Foreskin keratinocyte (primary cell): ENCODE measurements at places on chromosomes 12 and 14.

DNA sequence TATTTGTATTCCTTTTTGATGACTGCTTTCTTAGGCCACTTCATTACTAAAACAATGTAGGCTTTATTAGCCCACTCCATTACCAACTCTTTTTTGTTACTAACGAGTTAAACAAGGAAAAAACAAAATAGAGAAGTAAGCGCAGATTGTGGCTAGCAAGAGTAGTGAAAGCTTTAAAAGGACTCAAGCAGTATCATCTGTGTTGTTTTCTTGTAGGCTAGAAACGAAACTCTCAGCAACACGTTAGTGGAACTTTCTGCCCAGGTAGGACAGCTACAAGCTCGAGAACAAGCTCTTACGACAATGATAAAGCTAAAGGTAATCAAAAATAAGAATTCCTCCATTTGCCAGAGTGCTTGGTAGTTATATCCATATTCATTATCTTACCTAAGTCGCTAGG is 11.1 kb downstream of the CCDC62 start:
- DNase-seq: no peak

GRCh38 chr12:64457923-64458322 is 6.0 kb downstream of the TBK1 start:
- DNase-seq: no peak

DNA sequence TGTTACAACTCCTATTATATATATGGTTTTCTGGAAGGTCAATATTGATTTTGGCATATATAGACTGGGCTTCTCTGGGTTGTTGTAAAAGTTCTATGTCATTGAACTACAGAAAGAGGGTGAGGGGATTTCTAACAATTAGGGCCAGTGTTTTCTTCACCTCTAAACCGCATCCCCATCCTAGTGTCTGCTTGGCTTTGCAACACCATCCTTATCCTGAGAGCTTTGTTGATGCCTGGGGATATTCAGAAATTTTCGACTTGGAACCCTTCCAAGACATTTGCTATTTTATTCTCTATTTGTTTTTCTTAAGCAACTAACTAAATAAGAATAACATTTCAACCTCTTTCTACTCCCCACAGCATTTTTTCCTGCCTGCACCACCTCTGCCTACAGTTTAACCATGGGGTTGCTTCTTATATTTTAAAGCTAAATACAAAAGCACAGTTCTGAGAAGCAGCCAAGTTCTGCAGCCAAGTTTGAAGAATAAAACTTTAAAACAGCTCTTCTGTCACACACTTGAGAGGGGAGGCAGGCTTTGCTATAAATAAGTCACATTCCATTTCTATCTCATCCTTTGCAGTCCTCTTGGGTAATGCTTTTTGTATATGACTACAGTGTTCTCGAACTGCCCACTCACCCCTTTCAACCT is 53.4 kb downstream of the RGS6 start:
- DNase-seq: no peak

DNA sequence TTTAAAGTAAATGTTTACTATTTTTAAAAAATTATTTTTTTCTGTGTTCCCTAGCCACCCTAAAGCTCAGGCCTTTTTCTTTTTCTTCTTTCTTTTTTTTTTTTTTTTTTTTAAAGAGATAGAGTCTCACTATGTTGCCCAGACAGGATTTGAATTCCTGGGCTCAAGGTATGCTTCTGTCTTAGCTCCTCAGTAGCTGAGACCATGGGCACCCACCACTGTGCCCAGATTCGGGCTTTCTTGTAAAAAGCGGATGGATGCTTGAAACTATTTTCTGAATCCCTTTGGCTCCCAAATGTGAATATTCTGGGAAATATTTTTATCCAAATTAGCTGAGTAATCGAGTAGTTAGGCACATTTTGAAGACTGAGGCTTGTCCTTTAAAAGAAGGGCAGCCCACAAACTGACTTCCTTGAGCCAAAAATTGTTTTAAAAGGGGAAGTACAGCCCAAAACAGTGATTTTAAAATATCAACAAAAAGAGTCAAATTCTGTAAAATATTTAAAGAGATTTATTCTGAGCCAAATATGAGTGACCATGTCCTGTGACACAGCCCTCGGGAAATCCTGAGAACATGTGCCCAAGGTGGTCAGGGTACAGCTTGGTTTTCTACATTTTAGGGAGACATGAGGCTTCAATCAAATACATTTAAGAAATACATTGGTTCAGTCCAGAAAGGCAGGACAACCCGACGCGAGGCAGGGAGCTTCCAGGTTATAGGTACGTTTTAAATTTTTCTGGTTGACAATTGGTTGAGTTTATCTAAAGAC is 28.8 kb upstream of the HIGD1C start:
- DNase-seq: no peak

- DNase-seq: no peak
Observed at GRCh38 chr14:29390081-29390832, 537.4 kb downstream of the PRKD1 start.

- no peak for DNase-seq
Observed at GRCh38 chr14:29941401-29941800, 13.8 kb upstream of the PRKD1 start.

DNA sequence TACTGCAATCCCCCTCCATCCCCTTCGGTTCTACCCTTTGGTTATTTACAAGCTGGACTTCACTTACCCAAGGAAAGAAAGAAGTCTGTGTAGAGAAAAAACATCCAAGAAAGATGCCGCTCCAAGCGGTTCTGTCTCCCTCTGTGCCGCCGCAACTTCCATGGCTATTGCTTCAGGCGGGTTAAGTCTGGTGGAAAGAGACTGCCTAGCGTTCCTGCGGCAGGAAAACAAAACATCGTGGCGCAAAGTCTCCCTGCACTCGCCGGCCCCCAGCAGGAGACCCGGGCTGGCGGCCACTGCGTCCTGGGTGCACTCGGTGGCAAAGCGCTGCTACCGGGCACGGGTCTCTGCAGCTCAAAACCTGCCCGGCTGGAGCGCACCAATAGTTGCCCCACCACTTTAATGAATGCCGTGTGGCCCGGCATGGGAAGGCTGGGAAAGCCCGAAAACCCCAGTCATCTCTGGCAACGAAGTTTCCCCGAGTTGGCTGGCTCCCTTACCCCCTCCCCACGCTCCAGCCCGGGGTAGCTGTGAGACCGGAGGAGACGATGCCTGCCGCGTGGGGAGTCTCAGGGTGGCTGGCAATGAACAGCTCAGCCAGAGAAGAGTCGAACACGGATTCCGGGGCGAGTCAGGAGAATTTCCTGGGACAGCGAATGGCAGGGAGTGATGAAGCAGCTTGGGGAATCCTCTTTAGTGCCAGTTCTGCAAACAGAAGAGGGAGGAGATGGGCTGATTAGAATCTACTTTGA is 3.5 kb upstream of the KCNK10 start:
- no peak for DNase-seq

GRCh38 chr12:98053202-98053601 is 462.2 kb upstream of the TMPO start:
- no peak for DNase-seq

DNA sequence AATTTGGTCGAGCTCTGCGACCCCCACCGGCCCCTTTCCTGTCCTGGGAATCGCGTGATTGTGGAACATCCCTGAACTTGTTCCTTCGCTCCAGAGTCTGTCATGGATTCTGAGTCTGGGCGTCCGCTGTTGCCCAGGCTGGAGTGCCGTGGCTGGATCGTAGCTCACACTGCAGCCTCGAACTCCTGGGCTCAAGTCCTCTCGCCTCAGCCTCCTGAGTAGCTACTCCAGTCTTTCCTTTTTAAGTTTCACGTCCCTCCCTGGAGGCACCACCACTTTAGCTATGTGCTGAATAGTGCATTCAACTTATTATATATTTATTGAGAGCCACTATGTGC is 698 bp downstream of the ACOT6 start:
- peak; percentile 36 for DNase-seq

- no peak for DNase-seq
Observed at GRCh38 chr12:91205811-91206210, 23.2 kb upstream of the DCN start.

DNA sequence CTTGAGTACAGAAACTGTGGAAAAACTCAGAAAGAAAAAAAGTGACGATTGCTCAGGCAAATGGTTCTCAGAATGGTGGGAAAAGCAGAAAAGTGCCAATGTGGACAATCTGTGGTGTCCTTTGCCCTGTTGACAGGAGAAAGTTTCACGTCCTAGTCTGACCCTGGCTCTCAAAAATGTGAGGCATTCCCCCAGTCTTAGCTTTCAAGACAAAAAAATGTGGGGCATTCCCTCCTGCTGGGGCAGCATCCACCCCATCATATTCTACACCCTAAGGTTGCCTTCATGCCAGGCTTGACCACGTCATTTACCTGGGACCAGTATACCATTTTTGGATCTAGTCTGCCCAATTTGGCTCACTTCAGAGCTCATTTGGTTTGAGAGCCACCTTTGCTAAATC is 20.7 kb upstream of the ANAPC7 start:
- DNase-seq: no peak

GRCh38 chr14:64053694-64054669 is 201.2 kb downstream of the SYNE2 start:
- DNase-seq: peak; percentile 33

DNA sequence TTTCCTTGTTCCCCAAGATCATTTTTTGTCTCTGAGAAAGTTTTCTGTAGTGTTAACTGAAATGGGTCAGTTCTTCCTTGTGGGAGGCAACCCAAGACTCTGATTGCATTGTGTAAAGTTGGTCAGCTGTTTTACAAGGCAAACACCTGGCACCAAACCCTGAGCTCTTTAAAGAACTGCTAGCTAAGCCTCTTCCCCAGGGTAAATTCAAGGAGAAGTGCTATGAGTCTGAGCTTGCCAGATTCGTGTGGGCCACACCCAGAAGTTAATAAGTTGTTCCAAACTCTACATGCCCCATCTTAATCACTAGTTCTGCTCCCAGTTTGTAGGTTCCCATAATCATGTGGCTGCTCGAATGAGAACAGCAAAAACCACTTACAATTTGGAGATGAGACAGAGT is 214.5 kb downstream of the BTG1 start:
- DNase-seq: peak; percentile 77

GRCh38 chr12:51973560-51973959 is 22.1 kb downstream of the ACVR1B start:
- DNase-seq: no peak

DNA sequence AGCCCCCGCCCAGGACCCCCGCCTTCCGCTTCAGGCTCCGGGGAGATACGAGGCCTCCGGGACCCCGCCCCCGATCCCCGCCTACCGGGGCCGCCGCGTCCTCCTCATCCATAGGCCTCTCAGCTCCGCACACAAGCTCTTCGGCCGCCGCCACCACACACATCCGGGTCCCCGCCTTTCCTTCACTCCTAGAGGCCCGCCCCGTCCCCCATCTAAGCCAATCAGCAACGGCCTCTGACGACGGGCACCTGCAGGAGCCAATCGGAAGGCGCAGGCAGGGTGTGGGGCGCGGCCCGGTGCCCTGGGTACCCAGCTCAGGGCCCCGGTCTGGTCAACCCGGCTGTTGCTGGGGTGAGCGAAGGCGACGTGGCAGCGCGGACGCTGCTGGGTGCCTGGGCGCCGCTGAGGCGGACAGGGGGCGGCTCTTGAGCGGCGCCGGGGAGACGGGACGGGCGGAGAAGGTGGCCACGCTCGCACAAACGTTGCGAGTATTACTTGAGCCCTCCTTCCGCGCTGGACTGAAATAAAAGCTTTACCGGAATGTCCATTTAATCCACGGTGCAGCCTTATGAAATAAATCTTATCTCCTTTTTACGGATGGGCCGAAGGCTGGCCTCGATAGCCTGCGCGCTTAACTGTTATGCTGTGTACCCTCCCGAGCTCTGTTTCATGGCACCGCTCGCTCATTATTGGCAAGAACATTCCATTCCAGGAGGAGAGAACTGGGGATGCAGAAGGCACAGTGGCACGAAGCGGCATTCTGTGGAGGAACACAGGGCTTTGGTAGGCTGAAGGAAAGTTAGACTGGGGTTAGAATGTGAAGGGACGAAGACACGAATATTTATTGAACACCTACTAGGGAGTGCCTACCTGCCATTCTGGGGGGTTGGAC is at the start of gene SPRYD3:
Gene SPRYD3, minus strand, starts transcription at position 165 of the 892 bp plus-strand sequence. Its CDS starts 57 bp downstream, at position 108.
- peak; percentile 76 for DNase-seq

DNA sequence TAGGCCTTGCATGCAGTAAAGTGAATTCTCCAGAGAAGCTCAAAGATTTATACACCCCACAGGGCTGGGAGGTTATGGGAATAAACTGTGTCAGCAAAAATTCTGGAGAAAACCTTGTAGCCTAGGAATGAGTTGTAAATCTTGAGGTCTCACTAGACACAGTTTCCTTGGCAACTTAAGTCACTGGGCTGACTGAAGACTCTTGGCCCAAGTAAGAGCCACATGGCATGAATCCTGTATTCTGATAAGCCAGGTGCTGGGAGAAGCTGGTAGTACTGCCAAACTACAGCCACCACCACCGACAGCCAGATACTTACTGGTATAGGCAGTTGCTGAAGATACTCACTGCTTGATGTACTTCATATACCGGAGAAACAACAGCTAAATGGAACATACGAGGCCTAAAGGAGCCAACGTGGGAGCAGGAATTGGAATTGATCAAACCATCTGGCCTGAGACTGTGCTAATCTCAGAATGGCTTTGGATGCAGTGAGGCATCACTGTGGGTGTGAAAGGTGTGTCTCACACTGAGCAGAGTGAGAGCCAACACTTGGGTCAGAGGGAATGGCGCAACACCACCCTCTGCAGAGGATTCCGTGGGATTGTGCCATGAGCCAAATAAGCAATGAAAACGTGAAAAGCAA is 102.8 kb upstream of the TMCC3 start:
- no peak for DNase-seq

- DNase-seq: peak; percentile 12
Observed at GRCh38 chr12:119208626-119209061, 29.9 kb downstream of the HSPB8 start.

DNA sequence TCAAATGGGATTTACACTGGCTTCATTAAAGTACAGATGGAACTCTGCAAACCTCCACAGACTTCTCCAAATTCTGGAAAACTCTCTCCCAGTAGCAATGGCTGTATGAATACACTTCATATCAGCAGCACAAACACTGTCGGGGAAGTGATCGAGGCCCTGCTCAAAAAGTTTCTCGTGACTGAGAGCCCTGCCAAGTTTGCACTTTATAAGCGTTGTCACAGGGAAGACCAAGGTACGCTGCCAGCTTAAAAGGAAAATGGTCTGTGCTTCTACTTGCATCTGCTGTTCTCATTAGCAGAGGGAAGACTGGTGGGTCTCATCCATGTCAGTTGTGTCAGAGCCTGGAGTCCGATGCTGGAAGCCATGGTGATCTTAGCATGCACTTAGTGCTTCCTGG is 71.0 kb downstream of the GNS start:
- no peak for DNase-seq

DNA sequence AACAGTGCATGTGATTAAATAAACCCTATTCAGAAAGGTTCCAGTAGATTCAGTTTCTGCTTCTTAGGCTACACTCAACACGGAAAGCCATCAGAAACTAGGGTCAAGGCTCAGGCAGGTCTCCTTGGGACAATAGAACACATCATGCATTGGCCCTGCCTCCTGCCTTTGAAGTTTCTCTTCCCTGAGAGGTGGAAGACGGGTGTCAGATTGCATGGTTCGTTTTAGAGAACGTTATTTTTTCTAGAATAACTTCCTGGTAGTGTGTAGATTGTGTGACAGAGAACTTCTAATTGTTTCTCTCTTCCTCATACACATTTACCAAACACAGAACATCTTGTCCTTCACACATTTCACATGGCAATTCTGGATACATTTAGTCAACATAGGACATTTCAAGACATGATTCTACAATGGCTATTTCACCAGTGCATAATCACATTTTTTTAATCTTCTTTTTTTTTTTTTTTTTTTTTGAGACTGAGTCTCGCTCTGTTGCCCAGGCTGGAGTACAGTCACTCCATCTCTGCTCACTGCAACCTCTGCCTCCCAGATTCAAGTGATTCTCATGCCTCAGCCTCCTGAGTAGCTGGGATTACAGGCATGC is 106.6 kb upstream of the AMN1 start:
- DNase-seq: no peak
